ENCODE measurements at places on chromosomes 4 and X.

DNA sequence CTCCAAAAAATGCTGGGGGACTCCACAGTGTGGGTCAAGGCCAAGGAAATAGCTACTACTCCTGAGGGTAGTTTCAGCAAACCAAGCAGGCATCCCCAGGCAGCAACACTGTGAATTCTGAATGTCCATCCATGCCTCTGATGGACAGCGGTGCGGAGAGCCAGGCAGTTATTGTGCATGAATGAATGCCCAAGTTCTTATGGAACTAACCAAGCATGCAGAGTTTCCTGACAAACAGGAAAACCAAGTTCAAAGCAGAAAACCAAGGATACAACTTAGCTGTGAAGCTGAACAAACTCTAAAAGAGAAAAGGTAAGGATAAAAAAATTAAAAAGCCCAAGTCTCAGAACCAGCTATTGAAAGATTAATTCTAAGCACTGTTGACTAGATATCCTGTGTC lies 642.6 kb upstream of the HS3ST1 start:
- no peak for DNase-seq

DNA sequence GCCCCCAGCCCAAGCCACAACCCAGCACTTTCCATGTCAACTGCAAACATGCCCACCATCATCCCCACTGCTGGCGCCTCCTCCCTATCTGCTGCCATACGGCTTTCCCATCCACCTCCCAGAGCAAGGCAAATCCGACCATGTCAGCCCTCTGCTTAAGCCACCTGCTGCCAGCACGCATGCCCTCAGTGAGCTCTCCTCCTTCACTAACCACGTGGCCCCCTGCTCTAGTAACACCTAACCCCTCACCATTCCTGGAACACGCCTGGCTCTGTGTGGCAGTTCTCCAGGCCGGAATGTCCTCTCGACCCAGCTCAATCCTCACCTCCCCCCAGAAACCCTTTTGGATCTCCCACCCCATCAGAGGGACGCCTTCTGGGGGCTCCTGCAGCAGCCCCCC lies 17.4 kb downstream of the BCAP31 start:
- DNase-seq, result no peak

DNA sequence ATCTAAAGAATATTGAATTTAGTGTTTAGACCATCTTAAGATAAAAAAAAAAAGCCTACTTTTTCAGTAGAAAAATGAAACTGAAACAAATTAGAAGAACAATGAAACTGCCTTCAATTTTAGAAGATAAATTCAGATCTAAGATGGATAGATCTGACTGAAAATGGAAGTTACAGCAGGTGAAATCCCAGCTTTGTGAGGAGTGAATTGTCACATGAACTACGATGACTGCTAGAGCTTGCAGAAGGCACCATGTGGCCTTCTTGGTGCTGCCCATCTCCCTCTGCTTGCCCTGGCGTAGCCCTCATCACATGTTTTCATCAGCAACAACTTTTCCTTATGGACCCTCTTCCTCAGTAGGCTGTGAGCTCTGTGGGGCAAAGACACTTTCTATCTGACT lies 51.4 kb upstream of the EMCN start:
- no peak for DNase-seq

GRCh38 chr4:6419452-6420028 lies 52.9 kb downstream of the PPP2R2C start:
- DNase-seq, result no peak

- peak; percentile 33 for DNase-seq
These were observed 130.9 kb downstream of the RELL1 start for GRCh38 chr4:37555322-37555721.

DNA sequence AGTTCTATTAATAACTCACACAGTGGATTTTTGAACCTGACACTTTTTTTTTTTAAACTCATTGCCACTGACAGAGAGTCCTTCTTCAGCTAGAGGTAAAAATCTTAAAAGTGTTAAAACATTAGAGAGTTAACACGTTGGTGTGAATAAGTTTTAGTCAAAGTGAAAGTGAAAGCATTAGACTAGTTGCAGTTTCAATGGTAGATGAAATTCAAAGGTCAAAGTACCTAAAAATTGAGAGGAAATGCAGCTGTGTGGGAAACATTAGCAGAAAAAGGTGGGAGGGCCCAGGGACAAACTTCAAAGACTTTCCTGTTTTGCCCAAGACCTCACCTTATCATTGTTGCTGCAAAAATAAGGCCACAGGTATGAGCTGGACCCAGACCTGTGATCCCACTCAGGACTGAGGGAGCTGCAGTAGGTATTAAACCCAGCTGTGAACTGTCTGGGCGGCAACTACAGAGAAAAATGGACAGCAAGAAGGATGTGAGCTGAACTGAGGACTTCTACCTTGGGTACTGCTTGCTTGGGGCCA lies 17.6 kb upstream of the GABRA4 start:
- DNase-seq, result peak; percentile 75

DNA sequence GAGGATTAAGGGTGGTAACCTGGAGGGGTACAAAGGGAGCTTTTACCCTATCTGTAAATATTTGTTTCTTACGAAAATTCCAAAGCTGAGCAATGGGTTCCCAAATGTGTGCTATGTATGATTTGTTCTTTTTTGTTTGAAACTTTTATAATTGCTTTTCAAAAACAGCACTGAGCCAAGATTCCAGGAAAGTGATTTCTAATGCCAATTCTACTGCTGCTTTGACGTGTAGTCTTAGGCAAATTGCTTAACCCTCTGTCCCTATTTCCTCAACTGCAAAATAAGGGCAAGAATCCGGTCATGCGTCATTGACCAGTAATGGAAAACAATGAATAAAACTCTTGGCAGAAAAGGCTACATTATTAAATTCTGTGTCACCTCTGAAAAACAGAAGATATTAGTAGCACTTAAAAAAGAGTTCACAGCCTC lies 454.7 kb downstream of the IL15 start:
- no peak for DNase-seq

DNA sequence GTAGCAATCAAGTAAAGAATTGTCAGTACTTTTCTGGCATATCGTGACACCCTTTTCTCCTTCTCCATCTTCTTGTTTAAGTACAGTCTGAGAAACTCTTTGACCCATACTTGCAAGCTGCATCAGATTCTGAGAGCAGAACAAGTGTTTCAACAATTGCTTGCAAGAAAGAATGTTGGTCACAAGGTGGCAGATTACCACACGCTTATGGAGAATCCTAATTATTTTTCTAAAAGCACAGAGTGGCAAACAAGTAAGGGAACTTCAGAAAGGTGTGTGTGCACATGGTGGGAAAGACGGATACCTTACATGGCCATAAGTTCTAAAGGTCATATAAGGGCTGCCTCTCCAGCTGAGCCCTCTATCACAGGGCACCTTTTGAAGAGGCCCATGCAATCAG lies 136.4 kb upstream of the FGF13 start:
- peak; percentile 27 for DNase-seq

- DNase-seq, result no peak
These were observed 5.7 kb upstream of the HERC5 start for GRCh38 chr4:88451205-88451604.

- DNase-seq, result peak; percentile 83
These were observed 4.9 kb downstream of the PRDM8 start for GRCh38 chr4:80202190-80202711.

DNA sequence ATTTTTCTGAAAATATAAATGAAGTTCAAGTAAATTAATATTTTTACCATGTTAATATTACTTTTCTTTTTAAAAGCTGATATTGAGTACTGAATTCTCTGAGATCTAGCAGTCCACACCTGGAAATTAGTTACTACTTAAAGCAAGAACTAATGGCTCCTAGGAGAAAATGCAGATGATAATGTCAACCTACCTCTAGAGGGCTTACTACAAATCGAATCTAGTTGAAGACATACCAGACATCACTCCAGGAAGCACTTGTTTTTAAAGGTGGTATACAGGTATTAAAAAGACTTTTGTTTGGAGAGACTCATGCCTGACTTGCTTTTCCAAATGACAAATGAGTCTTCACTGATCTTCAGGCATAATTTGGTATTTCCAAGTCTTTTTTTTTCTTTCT lies 516.4 kb upstream of the BOD1L1 start:
- DNase-seq, result no peak

DNA sequence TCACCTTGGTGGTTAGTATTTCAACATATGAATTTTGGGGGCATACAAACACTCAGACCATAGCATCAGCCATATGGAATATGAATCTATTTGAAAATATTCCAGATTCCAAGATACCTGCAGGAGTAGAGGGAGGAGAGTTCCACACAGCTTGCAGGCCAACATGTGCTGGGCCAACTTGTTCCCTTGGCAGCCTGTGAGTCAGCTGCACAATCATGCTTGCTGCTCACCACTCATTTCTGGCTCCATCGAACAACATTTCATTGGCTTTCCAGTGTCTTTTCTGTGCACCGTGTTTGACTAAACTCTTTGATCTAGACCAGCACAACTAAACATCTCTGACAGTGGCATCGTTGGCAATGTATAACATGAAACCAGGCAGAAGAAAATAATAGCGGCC lies 282.5 kb upstream of the RASGEF1B start:
- no peak for DNase-seq

- peak; percentile 45 for DNase-seq
These were observed 163.9 kb upstream of the KIT start for GRCh38 chr4:54493862-54494261.

GRCh38 chr4:177566691-177567090 lies 124.5 kb upstream of the AGA start:
- DNase-seq, result no peak

- no peak for DNase-seq
These were observed 53.8 kb downstream of the SPRY1 start for GRCh38 chr4:123450393-123450792.

DNA sequence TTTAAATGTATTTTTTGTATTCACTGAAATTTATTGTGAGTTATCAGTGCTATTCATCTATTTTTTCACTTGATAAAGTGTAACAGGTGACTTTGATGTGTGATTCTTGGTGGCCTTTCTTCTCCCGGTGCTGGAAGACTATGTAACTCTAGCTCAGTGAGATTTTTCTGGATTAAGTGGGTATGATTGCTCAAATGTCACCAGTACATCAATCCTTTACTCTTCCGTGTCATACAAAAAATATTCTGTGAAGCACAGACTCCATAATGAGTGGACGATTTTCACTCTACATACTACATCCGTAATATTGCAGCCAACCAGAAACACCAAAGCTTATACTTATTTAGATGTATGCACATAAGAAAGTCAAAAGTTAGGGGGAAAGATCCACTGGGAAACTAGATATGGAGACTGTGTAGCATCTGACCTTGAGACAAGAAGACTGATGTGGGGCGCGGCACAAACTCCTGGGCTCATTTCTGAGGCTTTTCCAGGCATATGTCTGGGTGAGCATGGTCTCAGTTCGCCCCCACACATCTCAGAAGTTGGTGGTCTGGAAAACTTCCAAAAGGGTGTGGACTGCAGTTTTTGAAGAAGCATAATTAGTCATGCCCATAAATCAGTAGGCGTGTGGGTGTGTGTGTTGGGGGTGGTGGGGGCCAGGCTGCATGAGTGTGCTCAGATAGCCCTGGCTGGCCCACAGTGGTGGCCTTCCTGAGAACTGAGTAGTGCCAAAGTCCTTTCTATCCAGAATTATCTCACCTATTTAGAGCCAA lies 53.9 kb upstream of the TENM3 start:
- DNase-seq, result peak; percentile 84

- DNase-seq, result peak; percentile 97
These were observed at the start of gene CISD2 for GRCh38 chr4:102868781-102869568. CISD2 (plus strand) TSS chr4:102868992; CDS start chr4:102869085, 93 bp downstream.

GRCh38 chrX:108468486-108468885 lies 28.8 kb downstream of the COL4A5 start:
- DNase-seq, result no peak

GRCh38 chr4:150828159-150828558 lies 186.9 kb downstream of the LRBA start:
- peak; percentile 63 for DNase-seq

GRCh38 chr4:140930011-140930410 lies 173.8 kb upstream of the TBC1D9 start:
- DNase-seq, result no peak

DNA sequence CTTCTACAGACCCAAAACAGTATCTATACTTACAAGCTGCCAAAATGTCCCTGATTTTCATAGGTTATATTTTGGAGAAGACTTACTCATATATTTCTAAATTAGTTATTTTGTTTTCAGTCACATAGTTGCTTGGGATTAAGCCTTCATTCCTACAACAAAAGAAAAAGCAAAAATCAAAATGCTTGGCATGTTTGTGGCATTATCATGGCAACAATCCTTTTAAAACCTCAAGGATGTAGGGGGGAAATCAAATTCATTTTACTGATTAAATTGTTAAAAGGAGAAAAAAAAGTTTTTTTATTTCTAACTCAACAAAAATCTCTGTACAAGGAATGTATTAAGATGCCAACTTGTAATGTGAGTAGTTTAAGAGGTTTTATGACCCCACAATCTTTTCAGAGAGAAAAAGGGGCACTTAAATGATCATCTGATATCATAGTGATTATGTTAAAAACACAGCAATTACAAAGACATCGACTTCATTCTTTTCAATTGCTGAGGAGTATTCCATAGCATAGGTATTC lies 23.5 kb downstream of the TXK start:
- DNase-seq, result no peak
